ENCODE measurements at places on chromosomes 1 and 21.

DNA sequence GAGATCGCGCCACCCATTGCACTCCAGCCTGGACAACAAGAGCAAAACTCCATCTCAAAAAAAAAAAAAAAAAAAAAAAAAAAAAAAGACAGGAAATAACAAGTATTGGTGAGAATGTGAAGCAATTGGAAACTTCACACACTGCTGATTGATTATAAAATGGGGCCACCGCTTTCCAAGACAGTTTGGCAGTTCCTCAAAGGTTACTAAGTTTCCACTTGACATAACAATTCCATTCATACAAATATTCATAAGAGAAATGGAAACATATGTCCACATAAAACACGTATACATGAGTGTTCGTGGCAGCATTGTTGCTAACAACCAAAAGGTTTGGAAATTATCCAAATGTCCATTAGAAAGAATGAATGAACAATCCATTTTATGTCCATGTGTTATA lies 26.3 kb downstream of the USP24 start:
- no peak for DNase-seq

DNA sequence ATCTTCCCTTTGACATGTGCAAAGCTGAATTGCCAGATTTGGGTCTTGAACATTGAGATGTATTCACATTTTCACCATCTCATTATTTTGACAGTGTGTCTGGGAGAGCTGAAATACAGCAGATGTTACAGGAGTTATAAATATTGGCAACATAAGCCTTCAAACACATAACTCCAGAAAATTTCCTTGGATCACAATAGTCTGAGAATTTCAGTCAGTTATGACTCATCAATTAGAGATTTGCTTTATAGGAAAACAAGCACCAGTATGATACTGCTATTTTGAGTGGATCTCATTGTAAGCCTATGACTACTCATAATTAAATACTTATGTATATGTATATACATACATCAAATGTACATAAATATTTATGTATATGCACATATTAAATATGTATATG lies 1171.8 kb downstream of the AMY1C start:
- DNase-seq: no peak

- no peak for DNase-seq
Observed at GRCh38 chr21:23039846-23040245, 2041.6 kb downstream of the NCAM2 start.

GRCh38 chr1:229893762-229894444 lies 173.1 kb upstream of the GALNT2 start:
- DNase-seq: no peak

DNA sequence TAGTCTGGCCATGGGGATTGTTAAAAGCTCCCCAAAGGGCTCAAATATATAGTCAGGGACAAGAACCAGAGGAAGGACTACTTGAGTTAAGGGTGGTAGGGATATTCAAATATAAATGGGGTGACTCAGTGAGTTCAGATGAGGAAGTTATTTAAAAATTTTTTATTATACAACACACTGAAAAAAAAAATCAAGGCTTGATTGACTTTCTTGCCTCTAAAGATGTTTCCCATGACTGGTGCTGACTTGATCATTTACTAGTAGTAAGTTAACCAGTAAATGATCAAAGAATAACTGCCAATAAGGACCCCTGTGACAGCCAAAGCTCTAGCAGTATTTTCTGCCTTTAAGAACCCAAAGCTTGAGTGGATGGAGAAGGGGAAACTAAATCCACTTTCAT lies 357.6 kb upstream of the NR5A2 start:
- DNase-seq: no peak

DNA sequence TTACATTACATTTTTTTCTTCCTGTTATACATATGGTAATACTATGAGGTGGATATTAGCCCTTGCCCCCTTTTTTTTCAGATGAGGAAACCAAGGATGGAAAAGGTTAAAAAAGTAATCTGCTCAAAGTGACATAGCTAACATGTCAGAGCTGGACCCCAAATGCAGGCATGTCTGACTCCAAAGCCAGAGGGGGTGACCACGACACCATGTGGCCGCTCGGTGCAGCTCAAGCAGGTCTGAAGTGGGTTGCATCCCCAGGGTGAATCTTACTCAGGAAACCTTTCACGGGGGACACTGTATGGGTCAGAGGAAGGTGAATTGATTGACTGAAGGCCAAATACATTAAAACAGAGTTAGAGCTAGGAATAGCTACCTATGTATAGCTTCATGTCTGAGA lies 34.8 kb downstream of the CD34 start:
- no peak for DNase-seq

- DNase-seq: no peak
Observed at GRCh38 chr1:208652296-208653160, 408.3 kb upstream of the PLXNA2 start.

DNA sequence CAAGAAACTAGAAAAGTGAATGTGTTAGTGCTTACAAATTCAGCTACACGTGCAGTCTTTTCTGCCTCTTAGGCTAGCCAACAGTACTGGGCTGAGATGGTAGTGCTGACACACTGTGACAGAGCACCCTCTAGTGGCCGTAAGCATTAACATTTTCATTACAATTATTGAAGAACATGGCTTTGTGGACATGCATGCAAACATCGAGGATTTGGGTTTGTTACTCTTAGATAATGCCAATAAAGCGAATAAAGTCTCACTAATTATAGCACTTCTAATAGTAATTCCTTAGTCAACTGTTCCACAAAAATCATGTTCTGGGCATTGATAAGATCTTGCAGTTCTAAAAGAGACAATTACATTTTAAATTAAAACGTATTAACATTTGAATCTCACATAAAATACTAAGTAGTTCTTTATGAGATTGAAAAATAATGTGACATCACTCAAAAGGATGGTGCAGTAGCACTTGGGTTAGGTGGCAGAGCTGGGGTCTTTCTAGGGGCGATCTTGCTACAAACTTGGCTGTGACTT lies 47.1 kb downstream of the MYSM1 start:
- peak; percentile 18 for DNase-seq

DNA sequence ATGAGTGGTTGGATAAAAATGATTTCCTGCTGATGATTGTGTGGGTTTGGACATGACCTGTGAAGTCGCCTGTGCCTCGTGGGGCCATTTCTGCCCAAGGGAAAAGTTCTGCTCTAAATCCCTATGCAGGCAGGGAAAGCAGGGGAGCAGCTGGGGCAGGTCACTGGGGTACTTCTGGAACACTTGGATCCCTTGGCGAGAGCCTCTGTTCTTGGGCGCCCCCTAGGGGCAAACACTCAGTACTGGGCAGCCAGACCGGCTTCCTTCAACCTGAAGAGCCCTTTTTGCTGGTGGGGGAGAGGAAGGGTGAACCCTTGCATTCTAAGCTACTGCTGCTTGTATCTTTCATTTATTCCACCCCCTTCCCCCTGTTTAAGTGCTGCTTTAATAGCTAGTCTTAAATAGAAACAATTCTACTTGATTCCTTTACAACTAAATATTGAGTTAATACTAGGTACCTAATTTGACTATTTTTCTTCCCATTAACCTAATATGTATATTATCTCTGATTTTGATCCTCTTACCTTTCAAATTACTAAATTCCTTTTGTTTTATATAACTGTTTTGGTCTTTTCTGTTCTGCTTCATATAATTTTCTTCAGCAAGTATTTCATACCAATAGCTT lies 5.1 kb upstream of the CLEC20A start:
- DNase-seq: peak; percentile 12

DNA sequence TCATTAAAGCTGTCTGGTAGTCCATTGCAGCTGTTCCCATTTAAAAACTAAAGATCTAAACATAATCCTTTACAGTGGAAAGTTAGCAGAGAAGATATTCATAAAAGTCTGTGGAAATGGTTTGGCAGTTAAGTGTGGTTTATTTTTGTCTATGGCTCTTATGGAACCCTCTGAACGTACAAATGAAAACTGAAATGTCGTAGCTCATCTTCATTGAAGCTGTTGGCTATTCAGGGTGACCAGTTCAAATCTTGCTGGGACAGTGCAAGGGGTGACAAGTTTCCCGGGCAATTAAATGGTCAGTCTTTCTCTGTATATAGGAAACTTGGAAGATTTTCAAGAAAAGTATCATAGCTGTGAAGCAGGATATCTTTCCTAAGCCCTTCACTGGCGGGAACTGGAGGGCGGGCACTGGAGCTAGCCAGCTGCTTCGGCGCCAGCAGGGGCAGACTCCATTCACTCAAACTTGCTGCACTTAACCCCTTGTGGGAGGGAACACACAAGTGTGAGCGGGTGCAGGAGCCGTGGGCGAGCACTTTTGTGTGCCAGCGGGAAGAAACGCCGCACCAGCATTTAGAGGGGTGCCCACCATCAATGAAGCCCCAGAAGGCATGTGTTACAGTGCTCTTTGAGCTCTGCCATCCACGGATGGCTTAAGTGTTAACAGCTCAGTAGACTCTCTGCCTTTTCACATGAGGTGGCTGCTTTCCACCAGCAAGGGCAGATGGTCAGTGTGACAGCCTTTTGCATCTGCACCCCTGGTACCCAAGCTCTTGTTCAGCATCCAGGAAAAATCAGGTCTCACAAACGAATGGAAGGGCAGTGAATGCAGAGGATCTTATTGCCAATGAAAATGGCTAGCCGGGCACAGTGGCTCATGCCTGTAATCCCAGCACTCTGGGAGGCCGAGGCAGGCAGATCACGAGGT lies 232.1 kb upstream of the KAZN start:
- DNase-seq: no peak

DNA sequence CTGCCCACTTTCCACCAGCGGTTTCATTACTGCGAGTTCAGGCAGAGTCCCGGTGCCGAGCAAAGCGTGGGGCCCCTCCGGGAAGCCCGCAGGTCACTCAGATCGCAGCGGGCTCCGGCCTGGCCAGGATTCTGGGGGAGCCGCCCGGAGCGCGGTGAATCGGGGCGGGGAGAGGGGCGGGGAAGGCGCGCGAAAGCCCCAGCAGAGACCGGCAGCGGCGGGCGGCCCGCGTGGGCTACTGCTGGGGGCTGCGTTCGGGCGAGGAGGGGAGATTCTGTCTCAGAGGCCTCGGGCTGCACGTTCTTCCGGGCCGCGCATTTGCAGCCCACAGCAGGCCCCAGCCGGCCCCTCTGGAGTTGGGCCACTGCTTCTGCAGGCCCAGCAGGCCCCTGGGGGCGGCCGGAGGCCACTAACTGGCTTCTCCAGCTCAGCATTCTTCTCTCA lies 64.7 kb downstream of the SCCPDH start:
- DNase-seq: no peak
